Esophagus mucosa (tissue), 1 donor: ENCODE measurements at places on chromosomes 2 and 18. TPM values are rescaled to one million over a fixed set of nuclear protein-coding genes. Genes with fewer than 3 reads are reported as not detected.

Gene INPP5D
- 6.2 TPM for total RNA-seq

DNA sequence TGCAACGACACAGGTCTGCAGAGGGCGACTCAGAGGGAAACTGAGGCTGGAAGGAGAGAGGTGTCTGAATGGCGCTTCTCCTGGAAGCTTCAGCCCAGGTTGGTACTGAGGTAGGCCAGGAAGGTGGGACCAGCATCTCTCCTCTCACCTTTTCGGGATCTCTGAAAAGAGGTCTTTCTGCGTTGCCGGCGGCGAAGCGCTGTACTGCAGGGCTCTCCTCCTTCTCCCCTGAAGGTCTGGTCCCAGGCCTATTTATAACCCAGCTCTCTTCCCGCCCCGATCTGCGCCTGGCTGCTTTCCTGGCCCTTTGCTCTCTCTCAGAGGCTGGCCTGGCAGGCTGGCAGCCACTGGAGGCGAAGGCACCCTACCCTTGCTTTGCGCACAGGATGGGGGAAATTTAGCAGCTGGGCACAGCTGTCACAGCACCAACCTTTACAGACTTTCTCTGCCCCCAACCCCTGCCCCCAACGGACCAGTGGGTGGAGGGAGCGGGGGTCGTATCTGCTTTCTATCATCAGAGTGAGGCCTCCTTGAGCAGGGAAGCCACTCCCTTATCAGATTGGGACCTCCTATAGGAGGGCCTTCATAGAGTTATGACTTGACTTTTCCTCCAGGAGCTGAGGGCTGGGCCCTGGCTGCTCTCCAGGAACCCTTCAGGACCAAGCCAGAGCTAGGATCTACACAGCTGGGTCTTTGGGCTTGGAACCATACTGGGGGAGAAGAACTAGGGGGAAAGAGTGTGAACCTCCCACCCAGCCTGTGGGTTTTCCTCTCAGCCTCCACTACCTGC is 1.1 kb downstream of the DYSF start:
- ATAC-seq, result no peak

- ATAC-seq, result no peak
These were observed 176.7 kb upstream of the ST6GAL2 start for GRCh38 chr2:107062599-107063220.

Gene MC5R
- 0.28 TPM for total RNA-seq

Gene TWSG1
- 15.9 TPM for total RNA-seq

GRCh38 chr2:164599954-164600589 is 21.2 kb downstream of the GRB14 start:
- peak; percentile 79 for ATAC-seq

DNA sequence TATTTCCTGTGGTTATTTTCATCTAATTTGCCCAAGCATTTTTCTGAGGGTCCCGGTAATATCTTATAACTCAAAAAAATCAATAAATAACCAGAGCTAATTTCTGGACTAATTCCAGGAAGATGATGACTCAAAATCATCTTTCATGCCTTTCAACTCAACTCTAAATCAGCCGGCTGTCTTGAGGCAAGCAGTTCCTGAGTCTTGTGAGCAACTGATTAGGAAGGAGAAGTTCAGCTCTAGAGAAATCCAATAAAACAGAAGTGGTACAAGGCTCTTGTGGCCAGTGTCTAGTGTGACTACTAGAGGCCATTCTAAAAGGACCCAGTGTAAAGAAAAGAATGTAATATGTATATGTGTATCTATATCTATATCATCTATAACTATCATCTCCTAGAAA is 890.4 kb downstream of the TRIB2 start:
- no peak for ATAC-seq

GRCh38 chr2:233311241-233311926 is 3.8 kb downstream of the SAG start:
- ATAC-seq, result no peak

- ATAC-seq, result no peak
These were observed 165.9 kb upstream of the KLF7 start for GRCh38 chr2:207331674-207332073.

DNA sequence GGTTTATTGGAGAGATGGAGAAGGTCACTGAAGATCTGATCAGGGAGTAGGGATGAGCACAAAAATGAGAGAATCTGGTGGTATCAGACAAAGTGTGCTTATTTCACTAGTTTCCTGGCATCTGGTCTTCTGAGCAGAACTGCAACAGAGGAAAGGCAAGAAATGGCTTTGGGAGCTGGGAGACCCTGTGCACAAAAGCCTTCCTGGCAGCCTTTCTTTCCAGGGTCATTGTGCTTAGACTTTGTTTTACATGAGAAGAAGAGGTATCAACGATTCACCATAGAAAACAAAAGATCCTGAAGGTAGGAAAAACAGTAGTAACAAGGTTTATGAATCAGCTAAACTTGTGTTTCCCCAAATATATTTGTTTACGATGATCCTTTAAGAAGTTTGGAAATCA is 162.9 kb downstream of the CNTNAP5 start:
- no peak for ATAC-seq

- no peak for ATAC-seq
These were observed 124.0 kb downstream of the HDAC4 start for GRCh38 chr2:239276851-239277250.

Gene HSBP1L1
- total RNA-seq, result 15.5 TPM

GRCh38 chr18:34659579-34660517 is 50.2 kb upstream of the DTNA start:
- ATAC-seq, result peak; percentile 59

DNA sequence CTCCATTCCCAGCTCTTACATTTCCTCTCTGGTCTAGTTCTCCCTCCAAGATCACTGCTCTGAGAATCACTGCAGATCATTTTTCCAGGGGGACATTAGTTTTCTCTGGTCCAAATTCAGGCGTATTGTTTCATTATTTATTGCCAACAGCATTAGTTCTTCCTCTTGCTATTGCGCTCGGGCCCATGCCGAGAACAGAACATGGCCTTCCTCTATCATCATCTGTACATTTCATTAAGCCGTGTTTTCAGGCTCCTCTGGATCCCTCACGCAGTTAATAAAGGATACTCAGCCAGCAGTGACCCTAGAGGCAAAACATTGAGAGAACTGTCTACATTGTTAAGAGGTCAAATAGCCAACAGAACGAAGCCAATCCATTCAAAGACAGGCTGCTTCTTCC is 63.9 kb downstream of the CCBE1 start:
- ATAC-seq, result no peak

DNA sequence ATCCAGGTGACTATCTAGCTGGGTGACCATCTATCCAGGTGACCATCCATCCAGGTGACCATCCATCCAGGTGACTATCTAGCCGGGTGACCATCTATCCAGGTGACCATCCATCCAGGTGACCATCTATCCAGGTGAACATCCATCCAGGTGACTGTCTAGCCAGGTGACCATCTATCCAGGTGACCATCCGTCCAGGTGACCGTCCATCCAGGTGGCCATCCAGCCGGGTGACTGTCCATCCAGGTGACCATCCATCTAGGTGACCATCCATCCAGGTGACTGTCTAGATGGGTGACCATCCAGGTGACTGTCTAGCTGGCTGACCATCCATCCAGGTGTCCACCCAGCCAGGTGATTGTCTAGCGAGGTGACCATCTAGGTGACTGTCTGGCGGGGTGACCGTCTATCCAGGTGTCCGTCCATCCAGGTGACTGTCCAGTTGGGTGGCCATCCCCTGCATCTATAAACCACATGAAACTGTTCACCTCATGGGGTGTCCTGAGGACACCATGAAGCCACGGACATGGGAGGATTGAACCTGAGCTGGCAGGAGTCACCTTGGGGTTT is 305.3 kb downstream of the NDUFA10 start:
- ATAC-seq, result no peak

DNA sequence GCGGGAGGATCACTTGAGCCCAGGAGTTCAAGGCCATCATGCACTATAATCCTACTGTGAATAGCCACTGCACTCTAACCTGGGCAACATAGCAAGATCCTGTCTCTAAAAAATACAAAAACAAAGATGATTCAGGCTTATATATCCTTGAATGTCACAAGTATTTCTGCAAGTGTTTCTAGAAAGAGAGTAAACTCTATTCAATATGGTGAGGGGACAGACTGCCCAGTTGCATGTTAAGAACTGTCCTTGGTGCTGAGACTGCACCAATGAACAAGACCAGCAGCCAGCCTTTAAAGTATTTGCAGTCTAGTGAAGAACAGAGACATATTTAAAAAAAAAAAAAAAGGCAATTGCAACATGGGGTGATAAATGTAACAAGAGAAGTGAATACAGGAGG is 16.4 kb downstream of the MAP3K19 start:
- ATAC-seq, result no peak

DNA sequence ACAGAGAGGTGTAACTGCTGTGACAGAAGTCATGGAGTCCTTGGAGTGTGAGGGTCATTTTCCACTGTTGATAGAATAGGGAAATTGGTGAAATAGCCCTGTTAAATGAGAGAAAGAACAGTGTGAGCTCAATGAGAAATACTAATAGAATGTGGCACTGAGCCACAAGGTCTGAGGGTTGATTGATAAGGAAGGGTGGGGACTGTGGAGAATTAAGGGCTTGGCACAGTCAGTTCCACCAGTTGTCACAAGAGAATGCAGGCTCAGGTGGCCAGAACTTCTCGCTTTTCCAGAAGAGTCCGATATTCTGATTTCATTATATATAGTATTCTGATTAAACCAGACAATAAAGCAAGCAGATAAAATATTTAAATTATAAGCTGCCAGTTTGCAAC is 9.1 kb upstream of the IL1RN start:
- ATAC-seq, result no peak

- no peak for ATAC-seq
These were observed 23.6 kb upstream of the COL6A3 start for GRCh38 chr2:237437566-237437965.

GRCh38 chr2:5798084-5798483 is 105.9 kb downstream of the SOX11 start:
- ATAC-seq, result no peak

DNA sequence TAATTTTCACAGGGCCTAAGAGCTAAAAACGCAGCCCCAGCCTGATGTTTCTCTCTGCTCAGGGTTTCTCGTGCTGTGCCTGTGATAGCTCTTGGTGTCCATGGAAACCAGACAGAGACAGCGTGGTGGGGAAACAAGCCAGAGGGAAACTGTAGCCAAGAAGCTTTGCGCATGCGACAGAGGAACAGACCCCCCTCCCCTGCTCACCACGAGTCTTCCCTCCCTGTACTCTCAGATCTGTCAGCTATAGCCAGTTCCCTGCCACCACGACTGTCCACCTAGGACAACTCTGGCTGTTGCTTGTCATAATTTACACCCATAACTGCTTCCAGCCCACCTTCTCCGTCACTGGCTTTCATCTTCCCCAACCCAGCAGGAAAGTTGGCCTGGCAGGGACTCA is 13.2 kb upstream of the DNAJC27 start:
- ATAC-seq, result no peak

DNA sequence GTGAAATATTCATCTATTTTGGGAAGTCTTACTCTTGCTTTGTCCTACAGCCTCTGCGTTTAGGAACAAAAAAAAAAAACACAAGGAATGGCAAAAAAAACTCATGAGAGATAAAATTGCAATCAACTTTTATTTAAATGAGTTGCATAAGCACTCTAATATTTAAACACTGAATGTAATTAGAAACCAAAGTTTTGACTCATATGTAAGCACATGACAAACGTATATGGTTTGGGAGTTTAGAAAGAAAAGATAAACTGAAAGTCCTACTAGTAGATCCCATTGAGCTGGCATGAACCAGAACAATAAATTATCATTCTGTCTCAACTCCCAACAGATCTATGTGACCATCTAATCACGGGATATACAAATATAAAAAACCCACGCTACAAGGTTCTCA is 44.8 kb downstream of the REV1 start:
- ATAC-seq, result no peak

GRCh38 chr2:40814616-40815015 is 362.7 kb upstream of the SLC8A1 start:
- ATAC-seq, result no peak

DNA sequence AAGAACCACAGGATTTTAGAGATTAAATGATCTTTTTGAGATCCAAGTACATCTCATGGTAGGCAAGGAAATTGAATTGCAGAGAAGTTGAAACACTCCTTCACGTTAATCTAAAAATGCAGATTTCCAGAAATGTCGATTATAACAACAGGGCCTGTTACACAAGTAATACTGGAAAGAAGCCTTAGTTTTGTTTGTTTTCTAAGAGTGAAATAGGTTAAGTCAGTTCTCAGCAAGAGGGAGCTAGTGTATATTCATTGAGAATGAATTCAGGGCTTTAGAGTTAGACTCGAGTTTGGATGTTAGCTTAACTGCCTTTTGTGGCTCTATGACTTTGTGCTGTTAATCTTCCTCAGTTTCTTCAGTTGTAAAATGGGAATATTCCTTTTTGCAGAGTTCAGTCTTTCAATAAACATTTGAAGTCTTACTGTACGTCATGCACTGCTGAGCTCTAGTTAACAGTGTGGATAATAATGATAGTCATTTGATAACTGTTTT is 926 bp downstream of the NDUFV2 start:
- ATAC-seq, result no peak

DNA sequence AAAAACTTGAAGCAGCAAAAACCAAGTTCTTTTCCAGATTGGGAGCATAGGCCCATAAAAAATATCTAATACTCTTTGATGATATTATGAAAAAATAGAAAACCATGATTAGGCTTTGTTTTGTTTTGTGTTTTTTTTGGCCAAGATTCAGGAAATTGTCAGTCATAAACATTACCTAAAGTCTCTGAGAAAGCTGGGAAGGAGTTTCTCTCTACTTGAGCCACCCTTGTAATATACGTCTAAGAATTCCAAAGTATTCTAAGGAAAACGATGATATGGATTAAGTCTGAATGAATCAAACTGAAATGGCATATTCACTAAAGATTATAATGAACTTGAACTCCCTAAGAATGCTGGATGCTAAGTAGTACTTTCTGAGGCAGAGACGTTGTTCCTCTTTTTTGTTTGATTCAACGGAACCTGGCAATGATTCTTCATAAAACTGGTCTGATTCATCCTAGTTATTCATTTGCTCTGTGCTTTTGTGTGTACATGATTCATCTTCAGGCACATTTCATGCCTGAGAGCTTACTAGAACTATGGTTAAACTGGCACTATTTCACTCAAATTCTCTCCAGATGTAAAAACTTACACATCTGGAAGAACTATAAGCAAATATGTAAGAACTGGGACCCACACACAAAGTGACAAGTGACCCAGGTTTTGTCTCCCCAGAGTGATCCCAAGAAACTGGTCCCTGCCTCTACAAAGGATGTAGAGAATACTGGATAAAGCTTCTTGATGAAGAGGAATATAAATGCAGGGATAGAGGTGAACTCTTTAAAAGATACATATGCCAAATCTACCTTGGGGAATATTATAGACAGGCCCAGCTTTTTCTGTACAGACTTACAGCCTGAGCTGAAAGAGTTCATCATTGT is 159.7 kb downstream of the DOCK10 start:
- ATAC-seq, result peak; percentile 68

GRCh38 chr2:170298115-170298514 is 120.2 kb downstream of the MYO3B start:
- no peak for ATAC-seq

Gene CXCR1
- total RNA-seq, result 0.72 TPM

Gene PARD6G
- total RNA-seq, result 33.8 TPM

DNA sequence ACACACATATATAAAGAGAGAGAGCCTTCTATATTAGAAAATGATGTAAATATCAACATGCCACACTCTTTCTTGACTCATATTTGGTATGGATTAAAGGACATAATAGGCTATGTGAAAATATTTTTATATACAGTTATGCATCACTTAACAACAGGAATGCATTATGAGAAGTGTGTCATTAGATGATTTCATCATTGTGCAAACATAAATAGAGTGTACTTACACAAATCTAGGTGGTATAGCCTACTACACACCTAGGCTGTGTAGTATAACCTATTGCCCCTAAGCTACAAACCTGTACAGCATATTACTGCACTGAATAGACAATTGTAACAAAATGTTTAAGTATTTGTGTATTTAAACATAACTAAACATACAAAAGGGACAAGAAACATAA is 354.8 kb upstream of the CNTNAP5 start:
- ATAC-seq, result peak; percentile 41
